ENCODE measurements at places on chromosomes 16 and 17.

DNA sequence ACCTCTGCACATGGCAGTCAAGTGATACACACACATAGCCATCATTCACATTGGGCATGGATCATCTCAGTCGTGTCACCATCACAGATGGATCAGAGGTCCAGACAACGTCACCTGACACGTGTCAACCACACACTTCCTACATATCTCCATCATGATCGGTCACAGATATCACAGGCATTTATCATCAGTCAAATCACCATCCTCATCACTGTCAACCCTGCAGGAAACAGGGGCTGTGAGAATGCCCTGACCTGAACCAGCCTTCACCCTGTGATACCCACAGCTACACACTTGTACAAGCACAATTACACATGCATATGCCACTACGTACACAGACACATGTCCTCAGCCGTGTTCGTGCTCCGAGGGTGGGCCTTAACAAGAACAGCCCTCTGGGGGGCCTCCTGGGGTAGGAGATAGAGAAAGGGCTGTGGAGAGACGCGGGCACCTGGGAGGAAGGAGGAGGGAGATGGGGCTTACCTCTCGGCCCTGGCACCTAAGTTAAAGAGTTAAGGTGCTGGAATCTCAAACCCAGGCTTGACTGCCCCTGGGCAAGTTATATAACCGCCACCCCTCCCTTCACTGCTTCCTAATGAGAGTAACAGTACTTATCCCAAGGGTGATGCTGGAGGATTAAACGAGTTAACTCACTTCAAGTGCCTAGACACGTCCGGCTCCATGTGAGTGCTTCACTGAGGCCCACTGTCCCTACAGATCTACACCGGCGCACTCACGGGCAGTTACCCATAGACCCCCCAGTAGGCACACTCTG lies 1.1 kb downstream of the SLC12A4 start:
- no peak for DNase-seq

DNA sequence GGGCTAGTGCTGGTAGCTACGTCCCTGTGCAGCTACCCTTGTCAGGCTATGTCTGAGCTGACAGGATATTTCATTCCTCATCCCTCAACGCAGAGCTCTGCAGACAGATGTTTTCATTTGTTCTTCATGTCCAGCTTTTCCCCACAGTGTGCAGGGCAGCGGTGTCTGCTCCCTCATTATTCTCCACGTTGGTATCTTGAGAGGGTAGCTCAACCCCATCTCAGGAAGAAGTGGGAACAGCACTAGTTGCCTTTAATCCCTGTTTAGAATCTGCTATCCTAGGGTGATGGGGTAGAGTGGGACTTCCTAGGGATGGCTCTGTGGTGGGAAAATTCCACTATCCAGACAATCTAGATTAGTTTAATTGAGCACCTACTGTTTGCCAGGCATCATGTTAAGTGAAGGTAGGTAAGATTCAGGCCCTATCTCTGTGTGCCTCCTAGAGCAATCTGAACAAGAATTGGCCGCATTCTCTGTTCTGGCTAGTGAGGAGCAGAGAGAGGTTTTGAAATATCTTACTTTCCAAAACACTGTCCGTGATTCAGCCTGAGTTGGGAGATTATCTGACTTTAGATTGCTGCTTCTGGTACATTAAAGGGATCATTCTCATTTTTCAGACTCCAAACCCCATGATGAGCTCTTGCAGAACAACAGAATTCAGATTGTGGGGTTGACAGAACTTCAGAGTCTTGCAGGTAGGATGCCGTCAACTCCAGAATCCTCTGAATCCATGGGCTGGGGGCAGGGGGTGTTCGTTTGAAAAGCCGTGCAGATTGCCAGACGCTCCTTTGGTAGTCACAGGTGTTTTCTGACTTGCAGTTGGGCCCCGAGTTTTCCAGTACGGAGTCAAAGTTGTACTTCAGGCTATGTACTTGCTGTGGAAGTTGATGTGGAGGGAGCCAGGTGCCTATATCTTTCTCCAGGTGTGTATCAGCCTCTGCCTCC lies 963 bp downstream of the ALG1 start:
- no peak for DNase-seq

- peak; percentile 77 for DNase-seq
Observed at GRCh38 chr17:38704606-38705522, at the start of gene MLLT6. Gene MLLT6, plus strand, starts transcription at chr17:38705273. Its CDS starts 360 bp downstream, at chr17:38705633.

DNA sequence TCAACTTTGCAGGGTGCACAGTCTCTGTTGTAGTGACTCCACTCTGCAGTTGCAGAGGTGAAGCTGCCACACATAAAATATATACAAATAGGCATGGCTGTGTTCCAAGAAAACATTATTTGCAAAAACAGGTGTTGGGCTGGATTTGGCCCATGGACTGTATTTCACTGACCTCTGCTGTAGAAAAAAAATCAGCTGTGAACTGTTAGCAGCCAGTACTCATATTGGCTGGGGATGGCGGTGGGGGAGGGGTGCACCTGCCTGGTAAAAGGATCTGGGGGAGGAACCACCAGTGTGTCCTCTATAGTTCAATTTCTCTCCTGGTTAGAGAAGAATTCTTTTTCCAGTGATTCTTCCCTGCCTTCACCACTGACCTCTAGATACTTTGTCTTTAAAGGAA lies 50.0 kb downstream of the SHISA9 start:
- DNase-seq: no peak

DNA sequence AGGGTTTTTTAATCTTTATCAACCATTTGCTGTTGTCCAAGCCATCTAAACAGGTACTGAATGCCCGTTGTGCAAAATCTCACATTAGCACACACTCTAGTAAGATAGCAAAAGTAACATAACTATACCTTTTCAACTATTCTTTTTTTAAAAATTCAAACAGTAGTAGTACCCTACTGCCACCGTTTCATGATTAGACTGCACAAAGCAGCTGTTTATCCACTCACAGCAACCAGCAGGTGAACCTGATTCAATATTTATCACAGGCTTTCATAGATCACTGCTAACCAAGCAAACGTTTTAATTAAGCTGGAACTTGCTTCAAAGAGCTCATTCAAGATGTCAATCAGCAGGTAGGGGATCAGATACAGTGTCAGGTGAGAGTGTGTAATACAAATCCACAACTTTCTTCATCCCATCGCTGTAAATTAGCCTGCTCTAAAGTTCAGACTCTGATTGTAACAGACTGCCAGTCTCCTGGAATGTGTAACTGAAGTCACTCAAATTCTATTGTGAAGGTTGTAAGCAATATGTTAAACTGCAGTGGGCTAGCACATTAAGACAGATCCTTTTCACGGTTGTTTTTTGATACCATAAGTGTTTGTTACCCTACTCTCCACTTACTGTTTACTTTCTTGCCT lies 47.3 kb downstream of the BRIP1 start:
- no peak for DNase-seq

- DNase-seq: peak; percentile 8
Observed at GRCh38 chr16:57676553-57677085, 8.5 kb downstream of the ADGRG3 start.

- DNase-seq: no peak
Observed at GRCh38 chr17:27216836-27217235, 77.1 kb upstream of the WSB1 start.

DNA sequence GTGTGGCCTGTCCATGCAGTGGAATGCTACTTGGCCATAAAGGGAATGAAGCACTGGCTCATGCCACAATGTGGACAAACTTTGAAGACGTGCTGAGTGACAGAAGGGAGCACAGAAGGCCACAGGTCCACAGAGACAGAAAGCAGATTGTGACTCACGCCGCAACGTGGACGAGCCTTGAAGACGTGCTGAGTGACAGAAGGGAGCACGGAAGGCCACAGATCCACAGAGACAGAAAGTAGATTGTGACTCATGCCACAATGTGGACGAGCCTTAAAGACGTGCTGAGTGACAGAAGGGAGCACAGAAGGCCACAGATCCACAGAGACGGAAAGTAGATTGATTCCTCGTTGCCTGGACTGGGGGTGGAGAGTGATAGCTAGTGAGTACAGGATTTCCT lies 19.2 kb downstream of the ZC3H18 start:
- DNase-seq: no peak

DNA sequence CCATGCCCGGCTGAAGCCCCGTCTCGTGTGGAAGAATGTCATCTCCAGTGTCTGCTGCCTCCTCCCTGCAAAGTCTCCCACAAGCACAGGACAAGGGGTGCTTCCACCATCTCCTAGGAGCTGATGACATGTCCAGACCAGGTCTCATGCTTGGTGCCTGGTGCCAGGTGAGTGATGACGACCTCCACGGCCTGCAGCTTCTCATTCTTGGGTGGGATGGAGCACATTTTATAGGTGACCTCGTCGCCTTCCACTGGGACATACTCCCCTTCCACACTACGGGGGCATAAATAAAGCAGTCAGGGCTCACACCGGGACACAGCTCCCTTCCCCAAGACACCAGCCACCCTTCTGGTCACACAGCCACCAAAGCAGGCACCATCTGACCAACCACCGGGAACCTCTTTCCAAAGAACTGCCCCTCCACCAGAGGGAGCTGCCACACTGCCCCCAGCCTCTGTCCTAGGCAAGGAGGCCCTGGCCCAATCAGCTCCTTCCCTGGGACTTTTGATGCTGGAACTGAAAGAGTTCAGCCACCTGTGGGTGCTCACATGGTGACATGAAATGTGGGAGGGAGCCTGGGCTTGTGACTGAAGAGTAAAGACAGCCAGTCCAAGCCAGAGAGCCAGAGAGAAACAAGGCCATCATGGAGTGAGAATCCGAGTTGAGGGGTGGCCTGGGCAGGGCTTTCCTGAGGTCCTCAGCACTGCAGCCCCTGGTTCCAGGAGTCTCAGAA lies 13.6 kb downstream of the CARHSP1 start:
- DNase-seq: no peak

DNA sequence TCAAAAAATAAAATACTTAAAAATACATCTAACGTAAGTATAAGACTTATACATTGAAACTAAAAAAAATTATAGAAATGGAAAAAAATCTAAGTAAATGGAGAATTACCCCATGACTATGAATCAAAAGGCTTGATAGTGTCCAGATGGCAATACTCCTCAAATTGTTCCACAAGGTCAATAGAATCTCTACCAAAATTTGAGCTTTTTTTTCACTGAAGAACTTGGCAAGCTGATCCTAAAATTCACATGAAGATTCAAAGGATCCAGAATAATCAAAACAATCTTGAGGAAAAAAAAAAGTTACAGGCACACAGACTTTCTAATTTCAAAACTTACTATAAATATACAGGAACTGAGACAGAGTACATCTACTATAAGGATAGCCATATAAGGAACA lies 448.4 kb upstream of the CDH11 start:
- DNase-seq: peak; percentile 62

- DNase-seq: no peak
Observed at GRCh38 chr16:56289416-56289815, 98.1 kb downstream of the GNAO1 start.

DNA sequence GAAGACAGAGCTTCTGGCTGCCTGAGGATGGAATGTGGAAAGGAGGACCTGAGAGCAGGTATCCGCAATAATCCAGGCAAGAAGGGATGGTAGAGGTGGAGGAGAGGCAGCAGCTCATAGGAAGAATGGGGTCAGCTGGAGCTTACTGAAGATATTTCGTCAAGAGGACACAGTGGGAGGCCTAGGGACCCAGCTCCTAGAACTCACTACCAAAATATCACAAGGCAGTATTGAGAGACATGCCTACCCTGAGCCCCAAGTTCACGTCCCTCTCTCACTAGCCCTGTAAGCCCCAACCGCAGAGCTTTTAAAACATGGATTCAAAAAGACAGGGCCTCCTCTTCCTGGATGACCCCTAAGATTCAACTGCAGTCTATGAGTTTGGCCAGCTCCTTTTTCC lies 14.2 kb upstream of the CCL8 start:
- DNase-seq: no peak

GRCh38 chr17:51133365-51133764 lies 12.7 kb upstream of the SPAG9 start:
- no peak for DNase-seq

GRCh38 chr16:21646721-21647561 lies 5.5 kb downstream of the IGSF6 start:
- no peak for DNase-seq

- DNase-seq: no peak
Observed at GRCh38 chr16:26453215-26453614, 613.5 kb upstream of the C16orf82 start.

DNA sequence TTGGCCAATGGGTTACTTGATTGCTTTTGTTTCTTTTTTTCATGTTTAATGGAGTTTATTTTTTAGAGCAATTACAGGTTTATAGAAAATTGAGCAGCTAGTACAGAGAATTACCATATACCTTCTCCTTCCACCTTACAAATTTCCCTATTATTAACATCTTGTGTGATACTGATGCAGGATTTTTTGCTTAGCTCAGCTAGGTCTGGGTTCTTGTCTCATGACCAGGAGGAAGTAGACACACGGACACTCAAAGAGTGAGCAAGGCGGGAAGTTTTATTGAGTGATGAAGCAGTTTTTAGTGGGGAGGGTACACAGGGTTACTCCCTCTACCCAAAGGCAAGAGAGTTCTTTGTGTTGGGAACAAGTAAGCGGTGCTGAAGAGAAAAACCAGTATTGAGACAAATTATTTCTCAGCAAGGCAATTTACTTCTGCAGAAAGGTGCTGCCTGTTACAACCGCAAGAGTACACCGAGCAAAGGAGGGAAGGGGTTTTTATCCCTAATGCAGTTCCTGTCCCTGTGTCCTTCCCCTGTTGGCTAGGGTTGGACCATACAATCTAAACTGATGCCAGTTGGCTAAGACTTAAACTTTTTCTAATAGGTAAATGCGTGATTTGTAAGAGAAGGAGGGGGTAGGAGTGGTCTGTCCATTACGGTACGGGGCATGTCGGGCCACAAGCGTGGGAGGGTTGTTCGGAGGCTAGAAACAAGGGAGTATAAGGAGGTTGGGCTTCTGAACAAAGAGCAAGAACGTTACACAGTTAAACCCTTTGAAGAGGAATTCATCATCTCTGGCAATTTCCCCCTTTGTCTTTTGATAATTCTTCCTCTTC lies 26.9 kb downstream of the SEC14L1 start:
- DNase-seq: no peak

DNA sequence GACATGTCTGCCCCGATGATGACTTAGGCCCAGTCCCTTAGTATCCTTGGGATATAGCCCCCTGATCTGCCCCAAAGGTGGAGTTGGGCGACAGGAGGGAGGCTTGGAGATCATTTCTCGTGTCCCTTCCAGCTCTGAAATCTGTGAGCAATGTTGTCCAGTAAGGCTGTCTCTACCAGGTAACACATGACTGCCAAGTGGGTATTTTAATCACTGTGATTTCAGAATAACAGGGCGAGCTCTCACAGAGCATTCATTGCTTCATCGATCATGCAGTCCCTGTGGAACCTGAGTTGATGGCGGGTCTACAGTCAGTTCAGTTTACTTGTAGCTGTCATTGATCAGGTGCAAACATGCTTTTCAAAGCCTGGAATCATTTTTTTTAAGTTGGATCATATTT lies 39.2 kb downstream of the KSR1 start:
- DNase-seq: no peak

- no peak for DNase-seq
Observed at GRCh38 chr17:34383216-34383615, 20.2 kb upstream of the CCL1 start.

- no peak for DNase-seq
Observed at GRCh38 chr17:12737740-12738469, 51.4 kb upstream of the ARHGAP44 start.

- peak; percentile 60 for DNase-seq
Observed at GRCh38 chr17:48970224-48970623, 1.8 kb upstream of the GIP start.
